Neural crest cell (in vitro differentiated cells): ENCODE measurements at places on chromosomes 1 and 21.
A peak's percentile ranks its signal among the peaks of the same experiment; 100 is the strongest.

DNA sequence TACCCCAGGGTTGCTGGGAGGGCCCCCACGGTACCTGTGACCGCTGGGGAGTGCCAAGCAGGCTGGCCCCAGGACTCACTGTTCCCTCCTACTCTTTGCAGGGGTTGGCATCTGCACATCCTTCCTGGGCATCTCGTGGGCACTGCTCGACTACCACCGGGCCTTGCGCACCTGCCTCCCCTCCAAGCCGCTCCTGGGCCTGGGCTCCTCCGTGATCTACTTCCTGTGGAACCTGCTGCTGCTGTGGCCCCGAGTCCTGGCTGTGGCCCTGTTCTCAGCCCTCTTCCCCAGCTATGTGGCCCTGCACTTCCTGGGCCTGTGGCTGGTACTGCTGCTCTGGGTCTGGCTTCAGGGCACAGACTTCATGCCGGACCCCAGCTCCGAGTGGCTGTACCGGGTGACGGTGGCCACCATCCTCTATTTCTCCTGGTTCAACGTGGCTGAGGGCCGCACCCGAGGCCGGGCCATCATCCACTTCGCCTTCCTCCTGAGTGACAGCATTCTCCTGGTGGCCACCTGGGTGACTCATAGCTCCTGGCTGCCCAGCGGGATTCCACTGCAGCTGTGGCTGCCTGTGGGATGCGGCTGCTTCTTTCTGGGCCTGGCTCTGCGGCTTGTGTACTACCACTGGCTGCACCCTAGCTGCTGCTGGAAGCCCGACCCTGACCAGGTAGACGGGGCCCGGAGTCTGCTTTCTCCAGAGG is 6.8 kb downstream of the XKR8 start:
- no peak for DNase-seq
- H3K4me1 ChIP-seq: peaks cover 5% of the 10 kb centered on the region
- H3K27me3 ChIP-seq: no peaks in the 10 kb centered on the region
- no peak overlapping the region for H3K4me3 ChIP-seq

GRCh38 chr1:99469550-99469971 is 176.4 kb upstream of the PALMD start:
- no peak overlapping the region for H3K27ac ChIP-seq
- no peaks in the 10 kb centered on the region for H3K36me3 ChIP-seq
- H3K4me3 ChIP-seq: no peak overlapping the region
- no peaks in the 10 kb centered on the region for H3K27me3 ChIP-seq

DNA sequence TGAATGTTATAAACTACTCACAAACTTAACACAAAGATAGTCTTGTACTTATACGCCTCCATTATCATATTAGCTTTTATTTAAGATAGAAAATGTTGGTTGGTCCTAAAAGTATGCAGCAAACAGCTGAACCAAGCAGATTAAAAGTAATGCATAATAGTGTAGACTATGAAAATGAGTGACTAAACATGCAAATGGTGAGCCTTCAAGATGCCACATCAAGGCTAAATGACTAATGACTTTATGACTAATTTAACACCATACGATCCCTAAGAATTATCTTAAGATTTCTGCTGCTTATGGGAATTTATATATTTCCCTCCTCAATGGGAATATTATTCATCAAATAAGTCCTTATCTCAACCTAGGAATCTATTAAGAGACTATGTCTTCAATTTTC is 4.6 kb downstream of the GPATCH2 start:
- DNase-seq: no peak
- H3K27ac ChIP-seq: no peak overlapping the region
- no peaks in the 10 kb centered on the region for H3K27me3 ChIP-seq
- no peak overlapping the region for H3K4me3 ChIP-seq

GRCh38 chr1:77672374-77672773 is 10.1 kb downstream of the ZZZ3 start:
- H3K27me3 ChIP-seq: no peaks in the 10 kb centered on the region
- H3K4me3 ChIP-seq: no peak overlapping the region
- H3K27ac ChIP-seq: no peak overlapping the region
- H3K4me1 ChIP-seq: peaks cover 39% of the 10 kb centered on the region
- no peak for DNase-seq
- no peaks in the 10 kb centered on the region for H3K36me3 ChIP-seq

- no peak for DNase-seq
- no peak overlapping the region for H3K4me3 ChIP-seq
- H3K27ac ChIP-seq: no peak overlapping the region
- H3K27me3 ChIP-seq: no peaks in the 10 kb centered on the region
- no peaks in the 10 kb centered on the region for H3K36me3 ChIP-seq
Observed at GRCh38 chr21:31078796-31079195, 40.5 kb upstream of the KRTAP19-8 start.

DNA sequence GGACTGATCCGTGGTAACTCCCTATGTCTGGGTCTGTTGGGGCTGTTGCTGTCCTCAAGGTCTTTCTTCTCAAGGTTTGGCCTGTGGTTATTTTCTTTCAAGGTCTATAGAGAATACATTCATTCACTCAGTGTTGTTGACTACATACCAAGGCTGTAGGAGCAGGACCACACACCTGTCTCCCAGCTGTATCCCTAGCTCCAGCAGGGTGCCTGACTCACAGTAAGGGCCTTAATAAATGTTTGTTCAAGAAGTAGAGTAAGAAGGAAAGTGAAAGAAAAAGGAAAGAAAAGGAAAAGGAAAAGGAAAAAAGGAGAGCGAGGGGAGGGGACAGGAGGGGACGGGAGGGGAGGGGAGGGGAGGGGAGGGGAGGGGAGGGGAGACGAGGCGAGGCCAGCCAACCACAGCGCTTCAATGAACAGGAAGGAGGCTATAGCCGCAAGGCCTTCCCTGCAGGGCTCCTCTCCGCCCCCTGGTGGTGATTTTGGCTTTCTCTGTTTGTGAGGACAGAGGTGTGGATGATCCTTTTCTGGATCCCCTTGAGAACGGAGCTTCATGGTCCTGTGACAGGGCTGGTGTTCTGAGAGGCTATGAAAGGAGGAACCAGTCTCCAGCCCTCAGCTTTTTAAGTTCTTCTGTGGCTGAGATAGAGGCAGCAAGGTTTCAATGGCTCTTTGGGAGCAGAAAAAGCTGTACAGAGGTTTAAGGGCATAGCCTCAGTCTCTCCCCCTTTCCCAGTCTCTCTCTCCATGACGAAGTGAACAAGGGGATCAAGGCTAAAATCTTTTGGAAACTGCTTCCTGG is 30.6 kb upstream of the LCE5A start:
- H3K4me1 ChIP-seq: no peaks in the 10 kb centered on the region
- H3K27me3 ChIP-seq: no peaks in the 10 kb centered on the region
- H3K4me3 ChIP-seq: no peak overlapping the region
- no peak for DNase-seq

DNA sequence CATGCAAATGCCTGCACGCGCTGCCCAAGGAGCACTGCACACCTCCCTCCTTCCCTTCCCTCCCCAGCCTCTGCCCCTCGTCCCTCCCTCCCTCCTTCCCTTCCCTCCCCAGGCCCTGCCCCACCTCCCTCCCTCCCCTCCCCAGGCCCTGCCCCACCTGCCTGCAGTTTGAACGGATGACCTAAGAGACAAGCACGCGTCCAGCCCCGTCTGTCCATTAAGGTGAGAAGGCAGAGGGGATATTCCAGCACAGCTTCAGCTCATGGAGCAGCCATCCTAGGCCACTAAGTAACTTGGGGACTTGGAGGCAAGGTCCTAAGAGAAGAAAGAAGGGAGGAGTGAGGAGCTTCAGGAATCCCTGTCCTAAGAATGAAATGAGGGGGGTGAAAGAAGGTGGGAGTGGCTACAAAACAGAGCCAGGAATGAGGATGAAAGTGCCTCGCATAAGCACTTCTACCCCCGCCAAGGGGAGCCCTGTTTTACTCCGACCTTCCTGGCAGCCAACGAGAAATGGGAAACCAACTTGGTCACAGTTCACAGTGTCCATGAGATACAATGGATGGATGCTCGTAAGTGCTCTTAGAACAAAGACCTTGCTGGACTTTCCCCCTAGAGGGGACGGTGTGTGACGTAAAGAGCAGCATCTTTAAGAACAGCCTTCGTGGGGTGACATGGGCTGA is 21.3 kb upstream of the EFHD2 start:
- no peak overlapping the region for H3K4me3 ChIP-seq
- H3K27ac ChIP-seq: no peak overlapping the region
- no peak for DNase-seq
- peaks cover 50% of the 10 kb centered on the region for H3K4me1 ChIP-seq
- H3K27me3 ChIP-seq: no peaks in the 10 kb centered on the region
- no peaks in the 10 kb centered on the region for H3K36me3 ChIP-seq

DNA sequence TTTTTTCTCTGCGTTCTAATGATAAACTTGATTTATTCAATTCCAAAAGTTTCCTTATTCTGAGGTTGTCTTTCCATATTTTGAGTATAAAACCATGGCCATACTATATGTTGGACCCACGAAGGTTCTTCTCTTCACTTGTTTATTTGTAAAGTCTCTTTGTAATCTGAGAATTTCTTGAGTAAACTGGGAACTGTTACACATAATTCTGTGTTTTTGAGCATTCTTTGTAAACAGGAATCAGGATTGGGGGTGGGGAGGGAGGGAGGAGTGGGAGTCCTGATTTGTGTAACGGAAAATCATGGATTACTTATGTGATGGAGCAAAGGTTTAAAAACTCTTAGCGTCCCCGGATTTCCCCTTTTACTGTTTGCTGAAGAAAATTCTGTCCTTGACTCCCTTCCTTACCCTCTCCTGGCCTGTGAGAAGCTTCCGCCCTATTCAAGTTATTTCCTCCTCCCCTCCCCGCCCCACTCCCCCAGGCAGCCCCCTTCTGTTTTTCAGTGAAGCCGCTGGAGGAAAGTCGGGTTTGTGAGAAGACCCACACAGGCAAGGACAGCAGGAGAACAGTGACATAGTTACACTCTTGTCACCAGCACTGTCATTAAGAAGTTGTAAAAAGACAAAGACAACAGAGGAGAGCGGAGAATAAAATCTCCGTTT is 6.4 kb upstream of the NBPF11 start:
- no peak for DNase-seq

DNA sequence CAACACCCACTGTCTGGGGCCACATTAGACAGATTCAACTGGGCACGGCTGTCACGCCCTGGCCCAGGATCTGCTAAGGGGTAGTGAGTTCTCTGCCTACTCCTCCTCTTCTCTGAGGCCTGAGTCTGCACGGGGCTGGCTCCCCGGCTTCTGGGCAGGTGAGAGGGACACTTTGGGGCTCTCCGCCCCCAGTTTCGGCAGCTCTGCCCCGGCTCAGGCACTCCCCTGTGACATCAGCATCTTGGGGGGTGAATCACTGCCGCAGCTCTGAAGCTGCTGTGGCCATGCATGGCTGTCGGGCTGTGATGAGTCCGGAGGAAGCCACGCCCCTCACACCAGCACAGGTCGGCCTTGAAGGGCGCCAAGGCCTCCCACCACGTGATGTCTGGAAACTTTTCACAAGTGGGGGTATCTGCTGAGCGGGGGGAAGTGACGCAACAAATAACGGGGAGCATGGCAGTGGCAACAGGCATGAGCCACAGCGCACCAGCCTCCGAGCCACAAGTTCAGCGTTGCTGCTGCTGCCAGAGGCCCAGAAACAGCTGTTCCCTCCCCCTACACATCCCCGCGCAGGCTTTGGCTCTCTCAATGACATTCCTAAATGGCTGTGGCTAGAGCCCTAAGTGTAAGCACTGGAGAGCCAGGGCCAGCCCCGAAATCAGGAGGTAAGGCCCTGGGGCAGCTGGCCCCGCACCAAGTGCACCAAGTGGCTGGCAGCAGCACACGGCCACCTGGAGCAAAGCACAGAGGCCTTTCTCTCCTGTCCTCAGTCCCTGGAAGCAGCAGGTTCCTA is 26.3 kb downstream of the ZBTB17 start:
- no peak for DNase-seq
- H3K27ac ChIP-seq: peak overlapping the region; percentile 28
- H3K4me1 ChIP-seq: peaks cover 34% of the 10 kb centered on the region
- H3K27me3 ChIP-seq: no peaks in the 10 kb centered on the region
- peaks cover 9% of the 10 kb centered on the region for H3K36me3 ChIP-seq

GRCh38 chr1:192689459-192689858 is 53.5 kb downstream of the RGS13 start:
- H3K4me3 ChIP-seq: no peak overlapping the region
- no peaks in the 10 kb centered on the region for H3K4me1 ChIP-seq
- DNase-seq: no peak
- H3K27me3 ChIP-seq: no peaks in the 10 kb centered on the region

- H3K4me3 ChIP-seq: no peak overlapping the region
- DNase-seq: no peak
- peaks cover 3% of the 10 kb centered on the region for H3K27me3 ChIP-seq
- no peaks in the 10 kb centered on the region for H3K36me3 ChIP-seq
- peak overlapping the region; percentile 20 for H3K27ac ChIP-seq
- H3K4me1 ChIP-seq: peaks cover 26% of the 10 kb centered on the region
Observed at GRCh38 chr1:234760303-234760723, 150.3 kb upstream of the IRF2BP2 start.

GRCh38 chr1:156433602-156434001 is 64.6 kb downstream of the RHBG start:
- H3K4me3 ChIP-seq: no peak overlapping the region
- H3K27me3 ChIP-seq: peaks cover 98% of the 10 kb centered on the region
- no peak for DNase-seq
- no peak overlapping the region for H3K27ac ChIP-seq
- H3K4me1 ChIP-seq: peaks cover 8% of the 10 kb centered on the region
- H3K36me3 ChIP-seq: peaks cover 5% of the 10 kb centered on the region

- H3K4me3 ChIP-seq: peak overlapping the region; percentile 62
- no peak overlapping the region for H3K27ac ChIP-seq
- DNase-seq: no peak
Observed at GRCh38 chr1:204513117-204513716, 3.0 kb upstream of the MDM4 start.

- H3K4me1 ChIP-seq: peaks cover 5% of the 10 kb centered on the region
- H3K27ac ChIP-seq: no peak overlapping the region
- no peaks in the 10 kb centered on the region for H3K36me3 ChIP-seq
- no peak overlapping the region for H3K4me3 ChIP-seq
- no peak for DNase-seq
Observed at GRCh38 chr21:43211760-43212115, 42.9 kb downstream of the CRYAA start.

DNA sequence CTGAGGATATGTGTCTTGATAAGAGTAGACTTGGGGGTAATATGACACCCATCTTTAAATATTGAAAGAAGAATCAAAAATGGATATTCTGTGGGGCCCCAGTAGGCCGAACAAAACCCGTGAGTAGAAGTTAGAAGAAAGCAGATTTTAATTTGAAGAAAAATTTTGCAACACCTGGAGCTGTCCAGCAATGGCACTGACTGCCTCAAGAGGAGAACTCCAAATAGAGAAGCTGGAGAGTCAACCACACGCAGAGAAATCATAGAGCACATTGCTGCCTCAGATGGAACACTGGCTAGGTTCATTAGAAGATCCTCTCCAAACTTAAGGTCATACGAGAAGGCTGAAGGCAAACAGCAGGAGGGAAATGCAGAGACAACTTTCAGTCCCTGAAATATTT is 6.8 kb downstream of the NHLH1 start:
- no peak overlapping the region for H3K27ac ChIP-seq
- no peaks in the 10 kb centered on the region for H3K27me3 ChIP-seq
- peaks cover 41% of the 10 kb centered on the region for H3K4me1 ChIP-seq
- DNase-seq: no peak
- H3K36me3 ChIP-seq: no peaks in the 10 kb centered on the region
- H3K4me3 ChIP-seq: no peak overlapping the region

- DNase-seq: no peak
- no peaks in the 10 kb centered on the region for H3K4me1 ChIP-seq
- no peaks in the 10 kb centered on the region for H3K36me3 ChIP-seq
- no peak overlapping the region for H3K4me3 ChIP-seq
- H3K27me3 ChIP-seq: peaks cover 8% of the 10 kb centered on the region
- no peak overlapping the region for H3K27ac ChIP-seq
Observed at GRCh38 chr21:44893278-44893556, 19.7 kb upstream of the PTTG1IP start.

GRCh38 chr1:73755649-73756048 is 442.3 kb downstream of the LRRIQ3 start:
- no peak overlapping the region for H3K4me3 ChIP-seq
- no peak for DNase-seq
- no peaks in the 10 kb centered on the region for H3K36me3 ChIP-seq
- H3K27me3 ChIP-seq: no peaks in the 10 kb centered on the region
